Endothelial cell (in vitro differentiated cells): ENCODE measurements at places on chromosomes 4 and X. TPM values are rescaled to one million over a fixed set of nuclear protein-coding genes. Genes with fewer than 3 reads are reported as not detected.

- DNase-seq: no peak
- no peak overlapping the region for H3K4me3 ChIP-seq
- H3K36me3 ChIP-seq: no peaks in the 10 kb centered on the region
- H3K27me3 ChIP-seq: no peaks in the 10 kb centered on the region
- peaks cover 4% of the 10 kb centered on the region for H3K4me1 ChIP-seq
- H3K27ac ChIP-seq: no peak overlapping the region
Observed at GRCh38 chrX:13287816-13288215, 32.0 kb downstream of the ATXN3L start.

- no peaks in the 10 kb centered on the region for H3K27me3 ChIP-seq
- H3K27ac ChIP-seq: no peak overlapping the region
- no peaks in the 10 kb centered on the region for H3K4me1 ChIP-seq
Observed at GRCh38 chrX:14015941-14016340, 13.8 kb downstream of the GEMIN8 start.

DNA sequence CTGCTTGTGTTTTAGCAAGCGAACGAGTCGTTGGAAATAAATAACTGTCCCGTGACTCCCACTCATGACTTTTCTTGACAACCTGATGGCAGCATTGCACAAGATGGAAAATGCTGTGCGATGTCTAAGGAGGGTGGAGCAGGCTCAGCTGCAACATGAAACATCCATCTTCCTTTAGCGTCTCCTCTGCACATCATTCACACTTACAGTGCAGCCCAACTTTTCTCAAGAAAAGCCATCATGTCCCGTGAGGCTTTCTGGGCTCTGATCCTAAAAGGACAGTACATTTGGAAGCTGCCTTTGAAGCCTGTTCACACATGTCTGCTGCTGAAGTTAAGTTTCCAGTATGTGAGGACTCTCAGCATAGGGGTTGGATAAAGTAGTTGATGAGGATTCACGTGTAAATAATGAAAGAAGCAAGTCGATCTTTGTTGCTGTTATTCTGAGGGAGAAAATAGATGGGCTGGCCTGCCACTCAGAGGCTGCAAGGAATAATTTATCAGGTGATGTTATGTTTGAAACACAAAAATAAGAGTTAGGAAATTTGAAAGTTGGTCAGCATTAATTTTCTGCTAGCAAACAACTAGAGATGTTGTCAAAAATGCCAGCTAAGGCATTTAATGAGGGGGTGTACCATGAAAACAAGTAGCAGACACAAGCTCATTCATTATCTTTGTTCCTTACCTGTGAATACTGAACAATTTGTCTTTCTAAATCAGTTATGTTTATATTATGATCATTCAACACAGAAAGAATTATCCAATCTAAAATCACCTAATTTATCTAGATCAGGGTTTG lies 328.7 kb upstream of the ZFP42 start:
- no peaks in the 10 kb centered on the region for H3K36me3 ChIP-seq
- peaks cover 2% of the 10 kb centered on the region for H3K27me3 ChIP-seq
- no peak overlapping the region for H3K27ac ChIP-seq
- H3K4me3 ChIP-seq: no peak overlapping the region
- H3K4me1 ChIP-seq: no peaks in the 10 kb centered on the region
- no peak for DNase-seq

DNA sequence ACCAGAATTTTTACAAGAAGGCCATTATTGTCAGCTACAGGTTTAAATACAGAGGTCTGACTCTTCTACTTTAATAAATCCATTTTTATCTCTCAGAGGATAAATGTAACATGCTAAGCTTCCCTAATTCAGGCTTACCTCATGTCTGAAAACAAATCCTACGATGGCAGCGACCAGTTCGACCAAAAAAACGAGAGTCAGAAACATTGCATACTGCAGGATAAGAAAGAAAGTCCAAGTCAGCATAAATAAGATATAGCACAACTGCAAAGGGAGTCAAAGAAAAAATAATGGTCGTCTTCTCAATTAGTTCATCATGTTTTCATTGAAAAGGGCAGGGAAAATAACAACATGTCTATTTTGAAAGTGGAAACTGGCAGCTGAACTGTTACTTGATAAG lies 1.6 kb downstream of the TSPAN6 start:
- H3K4me1 ChIP-seq: peaks cover 7% of the 10 kb centered on the region
- H3K27me3 ChIP-seq: peaks cover 3% of the 10 kb centered on the region
- H3K4me3 ChIP-seq: peak overlapping the region; percentile 56

- H3K27ac ChIP-seq: peak overlapping the region; percentile 95
- H3K27me3 ChIP-seq: peaks cover 3% of the 10 kb centered on the region
- no peaks in the 10 kb centered on the region for H3K4me1 ChIP-seq
- peak overlapping the region; percentile 97 for H3K4me3 ChIP-seq
- DNase-seq: no peak
- H3K36me3 ChIP-seq: no peaks in the 10 kb centered on the region
Observed at GRCh38 chrX:134373736-134374135, 86.2 kb upstream of the HPRT1 start.

GRCh38 chr4:121213940-121214339 lies 49.8 kb upstream of the TNIP3 start:
- H3K27me3 ChIP-seq: peaks cover 1% of the 10 kb centered on the region
- no peak overlapping the region for H3K4me3 ChIP-seq
- peaks cover 4% of the 10 kb centered on the region for H3K4me1 ChIP-seq
- no peaks in the 10 kb centered on the region for H3K36me3 ChIP-seq

DNA sequence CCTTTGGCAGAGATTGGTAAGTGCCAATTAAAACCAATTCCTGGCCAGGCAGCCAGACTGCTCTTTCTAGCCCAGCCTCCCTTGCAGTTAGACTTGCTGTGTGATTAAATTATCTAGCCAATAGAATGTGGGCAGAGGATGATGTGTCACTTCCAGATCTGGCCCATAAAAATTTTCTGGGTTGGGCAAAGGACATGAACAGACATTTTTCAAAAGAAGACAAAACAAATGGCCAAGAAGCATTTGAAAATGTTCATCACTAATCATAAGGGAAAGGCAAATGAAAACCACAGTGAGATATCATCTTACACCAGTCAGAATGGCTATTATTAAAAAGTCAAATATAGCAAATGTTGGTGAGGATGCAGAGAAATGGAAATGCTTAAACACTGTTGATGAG lies 71.4 kb upstream of the STIM2 start:
- DNase-seq: no peak
- H3K36me3 ChIP-seq: no peaks in the 10 kb centered on the region
- peaks cover 43% of the 10 kb centered on the region for H3K4me1 ChIP-seq
- H3K27me3 ChIP-seq: peaks cover 6% of the 10 kb centered on the region
- H3K27ac ChIP-seq: no peak overlapping the region
- H3K4me3 ChIP-seq: no peak overlapping the region

DNA sequence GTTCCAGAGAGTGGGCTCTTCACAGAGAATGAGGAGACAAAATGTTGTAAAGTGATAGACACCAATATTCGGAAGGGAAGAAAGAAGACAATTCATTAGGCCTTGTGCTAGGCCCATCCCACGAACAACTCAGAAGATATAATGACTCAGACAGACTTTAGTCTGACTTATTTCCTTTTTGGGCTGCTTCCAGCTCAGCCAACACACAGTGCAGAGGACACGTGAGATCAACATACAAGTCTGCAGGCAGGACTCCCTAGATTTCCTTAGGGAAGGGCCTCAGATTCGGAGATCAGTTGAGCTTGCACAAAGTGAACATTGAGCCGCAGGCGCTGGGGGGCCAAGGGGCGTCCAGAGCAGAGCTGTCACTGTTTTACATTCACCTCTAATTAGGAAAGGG lies 290.7 kb upstream of the TENM3 start:
- H3K27me3 ChIP-seq: no peaks in the 10 kb centered on the region
- no peak for DNase-seq

DNA sequence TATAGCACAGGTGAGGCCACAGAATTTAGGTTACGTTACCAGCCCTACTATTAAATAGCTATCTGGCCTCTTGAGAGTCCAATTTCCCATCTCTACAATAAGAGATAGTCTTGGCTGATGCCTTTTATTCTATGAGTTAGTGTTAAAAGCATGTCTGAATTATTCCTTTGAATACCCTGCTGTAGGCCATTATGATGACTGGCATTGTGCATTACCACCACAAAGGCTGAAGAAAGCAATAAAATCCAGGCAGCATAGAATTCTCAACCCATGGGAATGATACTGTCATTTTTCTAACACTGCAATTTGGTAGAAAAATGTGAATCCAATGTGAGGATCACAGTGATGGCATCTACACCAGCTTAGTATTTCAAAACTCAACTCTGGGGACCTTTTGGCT lies 51.4 kb downstream of the OTC start:
- H3K27me3 ChIP-seq: peaks cover 2% of the 10 kb centered on the region
- no peak overlapping the region for H3K4me3 ChIP-seq
- no peak for DNase-seq
- H3K4me1 ChIP-seq: no peaks in the 10 kb centered on the region

DNA sequence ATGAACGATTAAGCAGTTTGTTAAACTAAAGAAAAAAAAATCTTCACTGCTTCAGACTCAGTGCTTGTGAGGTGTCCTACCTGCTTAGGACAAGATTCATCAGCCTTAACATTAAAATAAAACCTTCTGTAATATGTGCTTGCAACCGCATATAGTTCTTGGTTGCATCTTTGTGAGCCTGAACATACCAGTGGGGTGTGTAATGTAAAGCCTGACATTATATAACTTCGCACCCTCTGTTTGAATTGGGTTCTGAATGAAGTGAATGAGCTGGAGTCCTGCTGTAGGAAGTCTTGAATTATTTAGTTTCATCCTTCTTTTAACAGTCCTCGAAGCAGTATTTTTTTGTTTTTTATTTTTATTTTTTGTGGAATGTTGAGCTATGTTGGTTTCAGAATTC lies 3.1 kb downstream of the KDM6A start:
- peaks cover 6% of the 10 kb centered on the region for H3K27me3 ChIP-seq
- no peak overlapping the region for H3K27ac ChIP-seq
- no peaks in the 10 kb centered on the region for H3K36me3 ChIP-seq
- H3K4me1 ChIP-seq: peaks cover 3% of the 10 kb centered on the region
- H3K4me3 ChIP-seq: peak overlapping the region; percentile 56

GRCh38 chr4:134708026-134708425 lies 506.4 kb upstream of the PABPC4L start:
- H3K4me1 ChIP-seq: no peaks in the 10 kb centered on the region
- H3K27ac ChIP-seq: no peak overlapping the region

- DNase-seq: no peak
- H3K4me1 ChIP-seq: no peaks in the 10 kb centered on the region
- H3K36me3 ChIP-seq: no peaks in the 10 kb centered on the region
- H3K27me3 ChIP-seq: peaks cover 2% of the 10 kb centered on the region
- H3K27ac ChIP-seq: no peak overlapping the region
Observed at GRCh38 chr4:73608689-73609594, 11.3 kb downstream of the RASSF6 start.

GRCh38 chr4:168516841-168517240 lies 20.0 kb downstream of the PALLD start:
- no peak for DNase-seq
- no peak overlapping the region for H3K27ac ChIP-seq
- H3K27me3 ChIP-seq: no peaks in the 10 kb centered on the region
- peaks cover 3% of the 10 kb centered on the region for H3K4me1 ChIP-seq
- H3K36me3 ChIP-seq: no peaks in the 10 kb centered on the region

DNA sequence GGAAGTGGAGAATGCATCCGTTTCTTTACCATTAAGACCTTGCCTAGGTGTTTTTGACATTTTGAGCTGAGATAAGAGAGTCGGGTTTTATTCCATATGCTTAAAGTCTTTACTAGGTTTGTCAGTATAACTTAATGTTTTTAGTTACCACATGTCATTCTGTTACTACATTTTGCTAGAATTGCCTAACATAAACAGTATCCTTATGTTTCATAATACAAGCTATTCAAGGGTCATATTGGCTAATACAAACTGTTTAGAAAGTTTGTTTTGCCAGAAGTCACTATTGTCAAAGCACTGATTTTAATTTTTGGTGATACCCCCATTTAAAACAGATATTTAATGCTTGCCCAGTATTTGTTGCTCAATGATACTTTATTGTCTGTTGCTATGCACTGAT lies 427.7 kb upstream of the MAGEB2 start:
- H3K36me3 ChIP-seq: no peaks in the 10 kb centered on the region
- no peak for DNase-seq
- no peaks in the 10 kb centered on the region for H3K4me1 ChIP-seq
- H3K27ac ChIP-seq: no peak overlapping the region
- H3K4me3 ChIP-seq: no peak overlapping the region

- peaks cover 42% of the 10 kb centered on the region for H3K36me3 ChIP-seq
- H3K4me3 ChIP-seq: peak overlapping the region; percentile 42
- no peak for DNase-seq
- H3K4me1 ChIP-seq: peaks cover 19% of the 10 kb centered on the region
Observed at GRCh38 chr4:40916218-40916555, 166.4 kb downstream of the NSUN7 start.

DNA sequence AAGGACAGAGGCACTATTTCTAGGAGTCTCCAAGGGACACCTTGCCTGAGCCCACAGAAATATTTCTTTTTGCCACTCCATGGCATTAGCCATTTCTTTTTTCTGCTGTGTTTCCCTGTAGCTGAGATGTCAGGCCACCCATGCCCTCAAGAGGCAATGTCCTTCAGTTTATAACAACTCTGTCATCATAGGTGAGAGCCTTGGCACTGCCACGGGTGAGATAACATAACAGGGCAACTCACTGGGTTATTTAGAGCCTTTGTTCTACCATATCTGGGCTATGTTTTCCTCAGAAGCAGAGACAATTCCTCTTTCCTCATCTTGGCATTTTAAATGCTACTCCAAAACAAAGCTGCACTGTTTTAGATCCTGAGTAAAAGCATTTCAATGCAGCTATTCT lies 99.9 kb upstream of the MAOA start:
- H3K27ac ChIP-seq: no peak overlapping the region
- no peak for DNase-seq
- peaks cover 2% of the 10 kb centered on the region for H3K27me3 ChIP-seq
- H3K36me3 ChIP-seq: no peaks in the 10 kb centered on the region
- H3K4me1 ChIP-seq: peaks cover 3% of the 10 kb centered on the region

GRCh38 chr4:148955564-148956297 lies 513.5 kb upstream of the NR3C2 start:
- H3K4me1 ChIP-seq: no peaks in the 10 kb centered on the region
- no peaks in the 10 kb centered on the region for H3K27me3 ChIP-seq
- H3K27ac ChIP-seq: no peak overlapping the region

GRCh38 chr4:1557221-1557597 lies 126.9 kb downstream of the FAM53A start:
- H3K27me3 ChIP-seq: peaks cover 12% of the 10 kb centered on the region
- DNase-seq: no peak

GRCh38 chr4:98481167-98481566 lies 177.2 kb downstream of the TSPAN5 start:
- peaks cover 13% of the 10 kb centered on the region for H3K36me3 ChIP-seq
- no peak for DNase-seq
- H3K27ac ChIP-seq: no peak overlapping the region
- no peak overlapping the region for H3K4me3 ChIP-seq
- H3K4me1 ChIP-seq: no peaks in the 10 kb centered on the region
- H3K27me3 ChIP-seq: no peaks in the 10 kb centered on the region

- H3K27ac ChIP-seq: no peak overlapping the region
- no peaks in the 10 kb centered on the region for H3K4me1 ChIP-seq
- peaks cover 2% of the 10 kb centered on the region for H3K27me3 ChIP-seq
- DNase-seq: no peak
- no peak overlapping the region for H3K4me3 ChIP-seq
Observed at GRCh38 chr4:31097999-31098398, 377.8 kb downstream of the PCDH7 start.

The TCEAL2 gene
- 11.1 TPM for total RNA-seq

The ALG13 gene
- total RNA-seq: 29.0 TPM

The SH3BGRL gene
- 127 TPM for total RNA-seq

The CENPE gene
- 7.3 TPM for total RNA-seq

The MAMLD1 gene
- 2.8 TPM for total RNA-seq

The MAGEB1 gene
- total RNA-seq: not detected

The STEEP1 gene
- total RNA-seq: 24.2 TPM

The LRIT3 gene
- 0.95 TPM for total RNA-seq

The CXCL10 gene
- total RNA-seq: not detected

The CABS1 gene
- total RNA-seq: not detected

The ATRX gene
- total RNA-seq: 112 TPM

The XAGE1A gene
- total RNA-seq: not detected
